ENCODE measurements at places on chromosomes 4 and X. TPM values are rescaled to one million over a fixed set of nuclear protein-coding genes. Genes with fewer than 3 reads are reported as not detected.
A peak's percentile ranks its signal among the peaks of the same experiment; 100 is the strongest.

DNA sequence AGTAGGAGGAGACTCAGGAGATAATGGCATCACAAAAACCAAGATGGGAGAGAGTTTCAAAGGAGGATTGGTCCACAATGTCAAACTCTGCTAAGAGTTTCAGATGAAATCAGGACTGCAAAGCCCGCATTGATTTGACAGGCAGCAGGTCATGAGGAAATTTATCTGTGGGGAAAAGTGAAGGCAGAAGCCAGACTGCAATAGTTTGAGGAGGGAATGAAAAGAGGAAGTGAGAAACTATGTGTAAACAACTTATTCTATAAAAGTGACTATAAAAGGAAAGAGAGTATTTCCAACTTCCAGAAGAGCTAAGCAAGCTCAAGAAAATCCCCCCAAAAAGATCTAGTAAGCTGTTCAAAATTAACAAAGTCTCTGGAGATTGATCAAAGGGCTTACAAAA, 66.3 kb upstream of the DGKK start:
- H3K27me3 ChIP-seq: no peaks in the 10 kb centered on the region
- DNase-seq: no peak
- no peak overlapping the region for H3K27ac ChIP-seq
- H3K36me3 ChIP-seq: no peaks in the 10 kb centered on the region
- H3K4me3 ChIP-seq: no peak overlapping the region

DNA sequence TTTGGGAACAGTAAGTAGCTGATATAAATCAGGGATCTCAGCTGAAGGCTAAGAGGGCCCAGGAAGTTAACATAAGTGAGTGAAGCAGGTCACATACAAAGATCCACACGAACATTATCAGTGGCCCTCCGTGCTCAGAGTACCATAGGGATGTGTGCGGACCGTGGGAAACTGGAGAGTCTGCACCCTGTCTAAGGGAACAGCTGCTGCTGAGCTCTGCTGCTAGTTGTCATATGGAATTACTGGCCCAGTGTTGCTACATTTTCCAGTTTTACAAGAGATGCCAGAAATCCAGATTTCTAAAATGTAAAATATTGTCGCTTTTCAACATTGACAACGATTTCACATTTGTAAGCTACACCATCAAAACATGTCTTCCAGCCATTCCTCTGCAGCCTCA, 90.5 kb downstream of the RTL5 start:
- no peaks in the 10 kb centered on the region for H3K36me3 ChIP-seq
- no peak overlapping the region for H3K4me3 ChIP-seq
- H3K27me3 ChIP-seq: no peaks in the 10 kb centered on the region

GRCh38 chrX:108734426-108734825, 1.9 kb downstream of the IRS4 start:
- peaks cover 98% of the 10 kb centered on the region for H3K27me3 ChIP-seq
- H3K4me1 ChIP-seq: peaks cover 13% of the 10 kb centered on the region
- no peaks in the 10 kb centered on the region for H3K36me3 ChIP-seq
- H3K27ac ChIP-seq: no peak overlapping the region

The TSC22D3 gene
- 35.3 TPM for total RNA-seq

- peaks cover 4% of the 10 kb centered on the region for H3K4me1 ChIP-seq
- no peak overlapping the region for H3K4me3 ChIP-seq
- DNase-seq: no peak
Observed at GRCh38 chrX:150038986-150039599, 100.8 kb upstream of the EOLA2 start.

The DCAF16 gene
- 21.3 TPM for total RNA-seq

DNA sequence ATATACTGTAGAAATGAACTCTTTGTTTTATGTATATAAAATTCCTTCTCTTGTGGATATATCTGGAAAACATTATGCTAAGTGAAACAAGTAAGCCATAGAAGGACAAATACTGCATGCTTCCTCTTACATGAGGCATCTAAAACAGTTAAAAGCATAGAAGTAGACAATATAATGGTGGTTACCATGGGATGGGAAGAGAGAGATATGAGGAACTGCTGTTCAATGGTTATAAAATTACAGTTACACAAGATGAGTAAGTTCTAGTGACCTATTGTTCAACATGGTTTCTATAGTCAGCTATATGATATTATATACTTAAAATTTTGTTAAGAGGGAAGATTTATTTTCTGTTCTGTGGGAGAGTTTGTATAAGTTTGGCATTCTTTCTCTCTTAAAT, 43.4 kb downstream of the HTRA3 start:
- no peaks in the 10 kb centered on the region for H3K36me3 ChIP-seq
- no peak overlapping the region for H3K27ac ChIP-seq
- H3K4me3 ChIP-seq: no peak overlapping the region
- no peaks in the 10 kb centered on the region for H3K27me3 ChIP-seq

- no peak for DNase-seq
- peaks cover 60% of the 10 kb centered on the region for H3K4me1 ChIP-seq
- no peak overlapping the region for H3K4me3 ChIP-seq
- H3K27ac ChIP-seq: peak overlapping the region; percentile 87
Observed at GRCh38 chr4:41430792-41431191, 107.2 kb upstream of the LIMCH1 start.

DNA sequence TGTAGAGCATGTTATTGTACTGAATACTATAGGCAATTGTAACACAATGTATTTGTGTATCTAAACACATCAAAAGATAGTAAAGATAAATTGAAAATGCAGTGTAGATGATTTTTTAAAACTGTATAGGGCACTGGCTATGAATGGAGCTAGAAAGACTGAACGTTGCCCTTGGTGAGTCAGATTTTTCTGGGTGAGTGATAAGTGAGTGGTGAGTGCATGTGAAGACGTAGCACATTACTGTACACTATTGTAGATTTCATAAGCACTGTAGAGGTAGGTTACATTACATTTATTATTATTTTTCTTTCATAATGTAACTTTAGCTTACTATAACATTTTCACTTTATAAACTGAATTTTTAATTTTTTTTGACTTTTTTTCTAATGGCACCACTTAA, 1491.6 kb downstream of the TECRL start:
- H3K36me3 ChIP-seq: no peaks in the 10 kb centered on the region
- H3K27me3 ChIP-seq: no peaks in the 10 kb centered on the region
- no peaks in the 10 kb centered on the region for H3K4me1 ChIP-seq
- H3K4me3 ChIP-seq: no peak overlapping the region
- no peak overlapping the region for H3K27ac ChIP-seq
- no peak for DNase-seq

DNA sequence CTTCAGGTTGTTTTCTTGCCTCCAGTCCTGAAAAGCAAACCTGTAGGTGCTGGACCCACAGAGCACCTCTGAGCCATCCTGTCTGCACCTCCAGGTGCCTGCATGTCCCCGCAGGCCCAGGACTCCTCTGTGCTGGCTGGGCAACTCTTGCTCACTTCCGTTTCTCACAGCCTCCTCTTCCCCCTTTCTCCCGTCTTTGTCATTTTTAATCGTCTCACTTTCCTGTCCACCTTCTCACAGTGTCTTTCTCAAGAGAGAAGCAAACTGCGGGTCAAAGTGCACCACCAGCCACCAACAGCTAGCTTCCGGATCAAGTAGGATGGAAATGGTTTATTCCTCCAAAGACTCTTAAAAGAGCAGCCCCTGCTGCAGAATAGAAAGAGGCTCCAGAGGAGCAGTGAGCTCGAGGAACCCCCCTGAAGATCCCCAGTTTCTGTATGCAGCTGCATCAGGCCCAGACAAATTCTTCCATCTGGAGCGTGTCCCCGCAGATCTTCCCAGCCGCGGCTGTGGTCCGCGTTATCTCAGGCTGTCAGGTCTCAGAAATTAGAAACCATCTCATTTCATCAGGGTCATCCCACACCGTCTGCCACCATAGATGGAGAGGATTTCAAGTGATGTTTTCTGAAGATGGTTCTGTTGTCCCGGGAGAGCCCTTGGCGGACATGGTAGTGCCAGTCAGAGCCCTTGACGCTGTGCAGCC, 87.7 kb downstream of the FHDC1 start:
- no peaks in the 10 kb centered on the region for H3K36me3 ChIP-seq
- H3K4me3 ChIP-seq: no peak overlapping the region
- no peaks in the 10 kb centered on the region for H3K4me1 ChIP-seq

- no peaks in the 10 kb centered on the region for H3K4me1 ChIP-seq
- H3K27ac ChIP-seq: no peak overlapping the region
- H3K36me3 ChIP-seq: peaks cover 92% of the 10 kb centered on the region
- no peak overlapping the region for H3K4me3 ChIP-seq
Observed at GRCh38 chr4:874056-874455, 48.1 kb upstream of the CPLX1 start.

The IL21 gene
- total RNA-seq: not detected

GRCh38 chr4:184392316-184392715, 82.0 kb downstream of the IRF2 start:
- no peak overlapping the region for H3K4me3 ChIP-seq
- H3K27me3 ChIP-seq: no peaks in the 10 kb centered on the region
- H3K27ac ChIP-seq: peak overlapping the region; percentile 32
- H3K4me1 ChIP-seq: peaks cover 54% of the 10 kb centered on the region
- H3K36me3 ChIP-seq: peaks cover 9% of the 10 kb centered on the region

The FGD1 gene
- total RNA-seq: 4.4 TPM

The FANCB gene
- total RNA-seq: 0.18 TPM
